ENCODE measurements at places on chromosomes 2 and 18.

DNA sequence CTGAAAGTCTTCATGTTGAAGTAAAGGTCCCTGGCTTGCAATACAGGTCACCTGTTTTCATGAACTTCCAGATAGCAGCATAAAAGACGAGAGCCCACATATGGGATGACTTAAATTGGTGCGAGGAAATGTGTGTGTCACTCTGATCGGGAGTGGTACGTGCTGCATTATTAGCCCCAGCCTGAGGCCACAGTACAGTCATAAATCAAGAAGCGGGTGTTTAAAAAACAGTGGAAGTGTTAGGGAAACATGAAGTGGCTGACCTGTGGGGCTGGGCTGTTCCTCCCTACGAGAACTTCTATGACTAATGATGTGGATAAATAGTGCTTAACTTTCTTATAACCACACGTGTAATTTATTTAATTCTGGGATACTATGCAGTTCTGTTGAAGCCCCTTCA is 24.4 kb downstream of the RDH14 start:
- no peak for DNase-seq

DNA sequence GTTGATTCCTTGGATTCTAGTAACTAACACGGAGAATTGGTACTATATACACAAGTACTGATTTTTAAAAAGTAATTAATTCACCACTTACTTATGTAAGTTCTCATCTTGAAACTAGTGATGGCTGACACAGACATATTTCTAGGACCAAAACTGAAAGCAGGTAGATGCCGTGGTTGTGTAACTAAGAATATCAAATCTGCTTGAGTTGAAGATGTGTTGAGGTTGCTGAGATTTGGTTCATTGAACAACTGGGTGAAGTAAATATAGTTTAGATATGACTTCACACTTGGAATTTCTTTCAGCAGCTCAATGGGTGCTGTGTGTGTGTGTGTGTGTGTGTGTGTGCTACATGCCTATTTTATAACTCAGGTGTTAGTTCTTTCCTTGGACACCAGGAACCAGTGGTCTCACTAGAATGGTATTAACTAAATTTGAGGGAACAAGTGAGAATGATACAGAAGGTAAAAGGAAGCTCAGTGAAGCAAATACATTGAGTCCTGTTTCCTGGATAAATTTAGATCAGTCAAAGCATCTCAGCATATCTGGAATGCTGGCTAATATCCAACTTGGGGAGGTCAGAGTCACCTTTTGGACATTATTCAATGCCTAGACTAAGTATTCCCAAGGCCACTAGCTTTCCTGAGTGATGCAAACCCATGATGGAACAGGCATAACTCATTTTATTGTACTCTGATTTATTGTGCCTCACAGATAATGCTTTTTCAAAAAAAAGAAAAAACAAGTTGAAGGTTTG is 110.7 kb upstream of the ZEB2 start:
- DNase-seq: no peak

DNA sequence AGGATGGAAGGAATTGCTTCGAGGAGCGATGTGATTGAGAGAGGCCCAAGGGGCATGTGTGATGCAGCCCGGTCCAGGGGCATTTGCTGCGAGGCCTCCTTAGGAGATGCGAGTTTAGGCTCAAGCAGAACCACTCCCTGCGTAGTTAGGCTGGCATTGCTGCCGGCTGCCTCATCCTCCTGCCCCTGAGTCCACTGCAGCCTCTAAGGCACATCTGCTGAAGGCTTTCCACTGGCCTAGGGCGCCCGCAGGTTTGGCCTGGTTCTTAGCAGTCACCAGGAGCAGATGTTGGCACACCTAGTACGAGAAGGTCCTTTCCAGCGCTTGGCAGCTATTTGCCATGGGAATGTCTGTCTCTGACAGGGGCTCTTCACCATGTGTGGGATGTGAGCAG is 20.7 kb downstream of the INPP5D start:
- no peak for DNase-seq

DNA sequence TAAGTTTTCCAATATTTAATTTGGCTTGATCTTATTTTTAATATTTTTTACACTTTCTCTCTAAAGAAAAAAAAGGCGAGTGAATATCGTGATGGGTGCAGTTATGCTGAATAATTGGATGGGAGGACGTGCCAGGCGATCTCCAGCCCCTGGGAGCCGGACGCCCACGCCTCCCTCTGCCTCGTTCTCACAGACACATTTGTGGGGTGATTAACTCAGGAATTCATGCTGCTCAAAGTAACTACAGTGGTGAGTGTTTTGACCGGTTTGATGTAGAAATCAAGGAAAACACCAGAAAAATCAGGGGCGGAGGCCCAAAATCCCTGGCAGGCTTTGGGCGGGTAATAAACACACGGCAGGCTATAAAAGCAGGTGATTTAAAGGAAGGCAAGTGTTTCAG is 736.8 kb upstream of the SALL3 start:
- DNase-seq: no peak

- DNase-seq: peak; percentile 40
Measured at GRCh38 chr2:69741229-69741574, 732 bp upstream of the ANXA4 start.

DNA sequence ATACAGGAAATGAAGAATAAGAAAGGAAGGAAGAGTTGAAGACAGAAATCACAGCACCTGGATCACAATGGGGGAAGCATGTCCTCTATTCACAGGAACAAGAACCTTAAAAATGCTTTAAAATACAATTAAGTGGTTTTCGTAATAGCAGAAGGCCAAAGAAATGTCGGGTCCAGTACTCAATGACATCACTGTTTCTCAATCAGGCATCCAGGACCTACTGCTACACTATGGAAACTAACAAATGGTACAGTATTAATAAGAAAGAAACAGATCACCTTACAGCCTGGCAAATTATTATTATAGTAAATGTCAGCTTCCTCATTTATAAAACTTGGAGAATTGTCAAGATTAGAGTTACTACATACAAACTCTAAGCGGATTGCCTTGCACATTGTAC is 15.8 kb downstream of the HNRNPLL start:
- no peak for DNase-seq

GRCh38 chr18:69882965-69883668 is 64.6 kb downstream of the CD226 start:
- no peak for DNase-seq

DNA sequence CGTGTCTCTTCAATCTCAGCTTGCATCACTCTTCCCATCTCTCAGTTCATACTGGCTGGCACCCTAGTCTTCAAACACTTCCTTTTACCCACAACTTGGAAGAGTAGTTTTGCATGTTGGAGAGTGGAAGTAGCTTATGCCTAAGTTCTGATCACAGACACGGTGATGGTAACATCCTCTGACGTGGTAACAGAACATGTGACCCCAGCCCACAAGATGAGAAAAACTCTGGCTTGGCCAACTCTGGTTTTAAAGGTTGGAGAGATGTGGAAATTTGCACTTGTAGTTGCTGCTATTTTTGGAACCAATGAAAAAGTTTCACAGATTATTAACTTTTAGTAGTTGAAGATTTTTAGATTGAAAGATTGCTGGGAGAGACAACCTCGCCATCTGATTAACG is 155.4 kb upstream of the SLC35G4 start:
- DNase-seq: no peak

- DNase-seq: no peak
Measured at GRCh38 chr2:52658598-52658997, 1109.0 kb upstream of the CHAC2 start.

GRCh38 chr2:45232818-45233217 is 223.6 kb upstream of the SIX2 start:
- DNase-seq: no peak

GRCh38 chr2:9762164-9762563 is 81.1 kb upstream of the TAF1B start:
- no peak for DNase-seq

- DNase-seq: no peak
Measured at GRCh38 chr18:49926106-49926745, 112.9 kb upstream of the ACAA2 start.

GRCh38 chr2:47595687-47596086 is 187.3 kb upstream of the MSH6 start:
- DNase-seq: no peak

- DNase-seq: no peak
Measured at GRCh38 chr2:230925879-230926765, 1.1 kb upstream of the GPR55 start.

- no peak for DNase-seq
Measured at GRCh38 chr18:2692508-2692907, 37.0 kb downstream of the SMCHD1 start.

- no peak for DNase-seq
Measured at GRCh38 chr2:64978514-64979268, 10.5 kb upstream of the SLC1A4 start.

- DNase-seq: no peak
Measured at GRCh38 chr2:184769023-184769422, 170.7 kb downstream of the ZNF804A start.

- no peak for DNase-seq
Measured at GRCh38 chr18:66754335-66754734, 150.4 kb upstream of the CDH19 start.

- DNase-seq: no peak
Measured at GRCh38 chr2:128661311-128661710, 342.6 kb upstream of the HS6ST1 start.

- DNase-seq: no peak
Measured at GRCh38 chr2:10162586-10163497, 40.3 kb downstream of the RRM2 start.

DNA sequence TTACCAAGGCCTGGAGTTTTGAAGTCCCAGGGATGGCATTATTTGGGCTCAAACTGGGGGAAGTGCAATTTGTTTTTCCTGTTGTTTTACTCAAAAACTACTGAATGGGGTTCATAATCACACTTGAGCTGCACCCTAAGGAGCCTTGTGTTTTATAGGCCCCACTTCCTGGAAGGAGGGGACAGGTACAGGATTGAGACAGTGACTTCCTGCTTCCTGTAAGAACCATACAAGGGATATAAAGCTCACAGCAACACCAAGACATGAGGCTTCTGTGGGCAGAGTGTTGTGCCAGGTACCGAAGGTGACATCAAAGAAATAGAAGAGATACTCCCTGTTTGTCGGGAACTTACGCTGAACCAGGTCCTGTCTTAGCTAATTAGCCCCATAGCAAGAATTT is 70.4 kb upstream of the SKOR2 start:
- no peak for DNase-seq

DNA sequence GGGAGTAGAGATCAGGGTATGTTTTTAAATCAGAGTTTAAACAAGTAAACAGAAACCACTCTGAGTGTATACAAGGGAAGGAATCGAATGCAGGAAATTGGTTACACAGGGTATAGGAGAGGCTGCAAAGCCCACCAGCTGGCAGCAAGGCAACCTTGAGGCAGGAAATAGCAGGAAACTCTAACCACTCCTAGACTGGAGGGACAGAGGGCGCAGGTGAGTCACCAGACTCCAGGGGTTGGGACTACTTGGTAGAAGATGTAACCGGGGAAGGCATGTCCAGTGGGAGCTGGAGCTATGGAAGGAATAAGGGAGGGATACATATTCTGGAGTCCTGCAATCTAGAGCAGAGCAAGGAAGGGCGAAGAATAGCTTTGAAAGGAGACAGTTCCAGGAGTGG is 152.3 kb downstream of the MEIS1 start:
- DNase-seq: no peak

- no peak for DNase-seq
Measured at GRCh38 chr2:130391872-130392670, 36.2 kb downstream of the PTPN18 start.

GRCh38 chr2:53247956-53248735 is 519.5 kb upstream of the CHAC2 start:
- DNase-seq: no peak

DNA sequence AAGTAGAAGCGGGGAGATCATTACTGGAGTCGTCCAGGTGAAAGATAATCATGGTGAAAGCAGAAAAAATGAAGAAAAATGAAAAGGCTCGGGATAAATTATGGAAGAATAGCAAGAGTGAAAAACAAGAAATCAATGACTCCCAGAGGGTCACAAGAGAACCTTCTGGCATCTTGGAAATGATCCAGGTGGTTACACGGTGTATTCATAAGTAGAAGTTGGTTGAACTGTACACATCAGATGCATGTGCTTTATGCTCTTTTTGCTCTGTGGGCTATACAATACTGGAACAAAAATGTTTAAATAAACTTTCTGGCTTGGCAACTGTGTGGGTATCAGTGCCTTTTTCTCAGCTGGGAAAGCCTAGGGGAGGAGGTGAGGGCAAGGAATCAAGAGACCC is 348.9 kb downstream of the RND3 start:
- no peak for DNase-seq

DNA sequence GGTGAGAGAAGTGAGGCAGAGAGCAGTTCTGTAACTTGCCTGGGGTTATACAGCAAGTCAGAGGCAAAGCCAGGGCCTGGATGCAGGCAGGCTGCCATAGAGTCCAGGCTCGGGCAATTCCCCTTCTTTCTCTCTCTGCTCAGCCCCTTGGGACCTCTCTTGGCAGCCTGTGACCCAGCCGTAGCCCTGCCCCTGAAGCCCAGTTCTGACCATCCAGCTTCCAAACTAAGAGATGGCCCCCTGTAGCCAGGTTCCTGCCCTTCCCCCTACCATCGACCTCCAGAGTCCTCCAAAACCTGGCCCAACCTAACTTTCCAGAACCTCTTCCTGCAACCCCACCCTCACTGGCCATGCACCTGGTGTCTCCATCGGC is 201.2 kb downstream of the CTIF start:
- no peak for DNase-seq

- no peak for DNase-seq
Measured at GRCh38 chr2:106642679-106643078, 155.5 kb downstream of the CD8B2 start.

All from bone marrow (tissue), 2 donors.